ENCODE measurements at places on chromosomes 13 and 19. TPM values are rescaled to one million over a fixed set of nuclear protein-coding genes. Genes with fewer than 3 reads are reported as not detected.

GRCh38 chr19:50790922-50791467 is 780 bp downstream of the ACP4 start:
- DNase-seq, result no peak

- no peak for DNase-seq
Measured at GRCh38 chr13:51731759-51732158, 72.2 kb downstream of the DHRS12 start.

GRCh38 chr19:31378404-31378803 is 29.2 kb upstream of the TSHZ3 start:
- no peak for DNase-seq

DNA sequence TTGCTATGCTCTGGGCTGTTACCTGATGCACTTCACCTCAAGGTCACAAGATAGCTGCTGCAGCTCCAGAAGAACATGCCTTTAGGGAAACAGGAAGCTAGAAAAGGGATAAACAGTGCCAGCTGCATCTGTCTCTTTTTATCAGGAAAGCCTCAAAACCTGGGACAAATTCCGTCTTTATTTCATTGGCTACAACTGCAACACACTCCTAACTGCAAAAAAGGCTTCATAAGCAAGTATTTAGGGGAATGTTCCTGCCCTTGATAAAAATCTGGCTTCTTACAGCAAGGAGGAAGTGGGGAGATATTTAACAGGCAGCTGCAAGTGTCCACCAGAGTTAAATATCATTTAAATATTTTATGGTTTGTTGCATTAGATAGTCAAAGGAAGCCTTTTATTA is 34.2 kb upstream of the SERTM1 start:
- no peak for DNase-seq

- no peak for DNase-seq
Measured at GRCh38 chr19:55259540-55260210, 858 bp upstream of the PPP6R1 start.

DNA sequence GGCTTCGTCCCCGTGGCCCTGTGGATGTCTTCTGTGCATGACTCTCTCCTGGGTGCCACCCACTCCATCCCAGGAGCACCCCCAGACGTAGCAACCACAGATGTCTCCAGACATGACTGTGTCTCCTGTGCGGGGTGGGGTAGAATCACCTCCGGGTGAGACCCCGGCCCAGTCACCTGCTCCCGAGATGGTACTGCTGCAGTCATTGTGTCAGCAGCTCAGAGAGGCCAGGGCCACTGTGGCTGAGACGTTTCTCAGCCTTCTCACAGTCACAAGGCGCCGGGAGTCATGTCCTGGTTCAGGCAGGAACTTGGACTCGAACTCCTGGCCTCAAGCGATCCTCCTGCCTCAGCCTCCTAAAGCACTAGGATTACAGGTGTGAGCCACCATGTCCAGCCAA is 16.6 kb downstream of the NCLN start:
- no peak for DNase-seq

DNA sequence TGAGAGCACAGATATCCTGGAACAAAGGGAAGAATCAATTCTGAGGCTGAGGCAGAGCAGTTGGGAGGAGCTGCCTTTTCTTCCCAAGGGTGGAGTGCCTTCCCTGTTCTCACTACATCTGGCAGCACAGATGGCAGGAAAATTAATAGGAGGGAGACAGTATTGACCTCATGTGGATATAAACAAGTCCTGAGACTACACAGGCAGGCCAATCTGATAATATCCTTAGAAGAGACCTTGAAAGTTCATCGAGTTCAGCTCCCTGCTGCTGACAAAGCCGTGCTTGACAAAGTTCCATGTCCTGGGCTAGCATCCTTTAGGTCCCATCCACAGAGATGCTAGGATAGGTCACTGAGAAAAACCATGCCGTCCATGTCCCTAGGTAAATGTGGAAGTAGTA is 1451.5 kb downstream of the EFNB2 start:
- no peak for DNase-seq

GRCh38 chr13:24938966-24939365 is 157.0 kb upstream of the PABPC3 start:
- no peak for DNase-seq

DNA sequence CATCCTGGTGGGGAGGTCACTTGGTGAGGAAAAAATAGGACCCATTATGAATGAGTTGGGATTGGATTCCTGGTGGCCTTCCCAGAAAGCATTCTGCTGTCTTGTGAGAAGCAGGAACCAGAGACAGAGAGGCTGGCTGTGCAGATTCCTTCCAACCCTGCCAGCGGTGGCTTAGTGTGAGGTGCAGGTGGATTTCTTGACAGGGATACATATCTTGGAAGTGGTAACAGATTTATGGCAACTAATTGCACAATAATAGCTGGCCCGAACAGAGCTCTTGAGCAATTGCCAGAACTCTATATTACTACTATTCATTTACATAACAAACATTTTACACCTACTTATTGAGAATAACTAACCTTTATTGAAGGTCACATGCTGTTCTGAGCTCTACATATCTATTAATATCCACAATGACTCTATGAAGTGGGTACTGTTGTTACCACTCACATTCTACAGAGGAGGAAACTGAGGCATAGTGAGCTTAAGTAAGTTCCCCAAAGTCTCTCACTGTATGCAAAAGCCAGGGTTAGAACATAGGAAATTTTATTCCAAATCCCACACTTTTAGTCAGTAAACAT is 173.9 kb upstream of the SERP2 start:
- no peak for DNase-seq

DNA sequence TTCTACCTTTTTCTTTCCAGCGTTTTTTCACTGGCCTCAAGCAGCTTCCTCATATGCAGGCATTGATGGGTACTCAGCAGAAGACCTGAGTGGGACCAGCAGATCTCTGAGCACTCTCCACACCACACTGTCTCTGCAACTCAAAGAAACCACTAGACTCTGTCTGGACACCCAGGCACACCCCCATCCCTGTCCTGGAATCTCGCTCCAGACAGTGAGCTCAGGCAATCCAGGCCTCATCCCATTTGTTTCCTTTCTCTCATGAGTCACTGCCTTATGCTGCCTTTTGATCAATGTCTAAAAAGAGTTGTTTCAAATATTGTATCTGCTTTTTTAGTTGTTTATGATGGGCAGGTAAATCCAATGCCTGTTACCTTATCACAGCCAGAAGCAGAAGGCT is 19.7 kb upstream of the POP4 start:
- DNase-seq, result no peak

- no peak for DNase-seq
Measured at GRCh38 chr13:99018418-99019180, 40.7 kb upstream of the DOCK9 start.

GRCh38 chr13:52949044-52949443 is 79.6 kb upstream of the OLFM4 start:
- no peak for DNase-seq

GRCh38 chr19:6215701-6216235 is 64.0 kb downstream of the MLLT1 start:
- no peak for DNase-seq

- DNase-seq, result no peak
Measured at GRCh38 chr13:29453617-29454011, 141.9 kb downstream of the SLC7A1 start.

- no peak for DNase-seq
Measured at GRCh38 chr13:25657157-25657556, 285.4 kb downstream of the ATP8A2 start.

- DNase-seq, result no peak
Measured at GRCh38 chr13:71045101-71045500, 821.9 kb downstream of the DACH1 start.

GRCh38 chr19:3125900-3126524 is 9.8 kb upstream of the GNA15 start:
- DNase-seq, result no peak

DNA sequence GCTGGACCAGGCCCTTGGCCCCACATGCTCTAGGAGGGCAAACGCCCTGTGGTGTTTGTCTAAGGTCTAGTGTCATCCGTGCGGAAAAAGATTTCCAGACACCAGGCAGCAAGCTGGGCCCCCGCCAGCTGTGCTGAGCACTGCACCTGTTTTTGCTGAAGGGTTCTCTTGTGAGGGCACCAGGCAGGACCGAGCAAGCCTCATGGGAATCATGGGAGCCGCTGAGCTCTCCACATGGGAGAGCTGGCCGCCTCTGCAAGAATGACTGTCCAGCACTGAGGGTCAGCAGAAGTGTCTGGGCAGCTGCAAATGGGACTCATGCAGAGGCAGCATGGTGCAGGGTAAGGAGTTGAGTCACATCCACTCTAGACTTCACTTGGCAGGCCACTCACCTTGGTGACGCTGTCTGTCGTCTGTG is 12.0 kb downstream of the B3GNT8 start:
- DNase-seq, result no peak

GRCh38 chr13:38538422-38538821 is 148.5 kb upstream of the FREM2 start:
- DNase-seq, result no peak

DNA sequence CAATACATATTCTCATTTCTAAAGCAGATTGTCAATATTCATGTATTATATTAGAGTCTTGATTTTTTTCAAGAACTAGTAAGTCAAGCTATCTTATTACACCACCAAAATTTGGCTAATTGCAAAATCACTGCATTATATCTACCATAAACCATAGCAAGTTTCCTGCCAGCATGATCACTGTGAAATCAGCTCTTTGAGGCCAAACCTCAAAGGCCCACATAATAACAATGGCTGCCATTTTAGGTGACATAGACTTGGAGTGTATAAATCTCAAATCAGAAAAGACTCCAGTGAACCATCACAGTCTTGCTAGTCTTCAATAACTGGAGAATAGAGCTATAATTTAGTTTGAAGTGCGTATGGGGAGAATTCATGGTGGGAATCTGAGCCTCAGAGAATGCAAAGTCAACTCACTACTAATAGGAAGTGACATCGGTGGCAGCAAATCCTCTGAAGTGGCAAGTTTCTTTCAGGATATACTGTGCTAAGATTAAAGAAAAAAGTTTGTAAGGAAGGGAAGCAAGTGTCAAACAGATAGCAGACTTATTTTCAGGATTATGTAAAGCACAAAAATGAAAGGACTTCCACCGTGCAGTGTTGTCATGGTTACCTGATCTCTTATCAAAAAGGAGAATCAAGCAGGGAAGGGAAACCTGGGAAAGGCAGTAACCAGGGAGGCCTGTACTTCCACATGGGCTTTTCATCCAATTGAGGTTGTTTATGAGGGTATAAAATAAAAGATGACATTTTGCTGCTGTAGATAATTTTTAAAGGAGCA is 117.4 kb upstream of the FNDC3A start:
- no peak for DNase-seq

DNA sequence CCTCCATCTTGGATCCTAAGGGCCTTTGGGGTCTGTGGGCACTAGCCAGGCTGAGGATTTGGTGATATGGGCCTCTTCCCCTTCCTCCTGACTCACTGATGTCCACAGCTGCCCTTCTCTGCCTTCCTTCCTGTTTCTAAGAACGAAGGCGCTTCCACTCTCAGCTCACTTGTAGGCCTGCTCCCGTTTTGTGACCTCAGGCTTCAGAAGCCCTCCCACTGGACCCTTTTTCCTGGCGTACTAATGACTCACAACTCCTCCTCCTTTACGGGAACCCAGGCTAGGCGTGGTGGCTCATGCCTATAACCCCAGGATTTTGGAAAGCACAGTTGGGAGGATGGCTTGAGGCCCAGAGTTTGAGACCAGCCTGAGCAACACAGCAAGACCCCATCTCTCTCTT is 55.6 kb downstream of the TMED1 start:
- DNase-seq, result peak; percentile 84

GRCh38 chr19:5713228-5713627 is 6.7 kb downstream of the LONP1 start:
- no peak for DNase-seq

DNA sequence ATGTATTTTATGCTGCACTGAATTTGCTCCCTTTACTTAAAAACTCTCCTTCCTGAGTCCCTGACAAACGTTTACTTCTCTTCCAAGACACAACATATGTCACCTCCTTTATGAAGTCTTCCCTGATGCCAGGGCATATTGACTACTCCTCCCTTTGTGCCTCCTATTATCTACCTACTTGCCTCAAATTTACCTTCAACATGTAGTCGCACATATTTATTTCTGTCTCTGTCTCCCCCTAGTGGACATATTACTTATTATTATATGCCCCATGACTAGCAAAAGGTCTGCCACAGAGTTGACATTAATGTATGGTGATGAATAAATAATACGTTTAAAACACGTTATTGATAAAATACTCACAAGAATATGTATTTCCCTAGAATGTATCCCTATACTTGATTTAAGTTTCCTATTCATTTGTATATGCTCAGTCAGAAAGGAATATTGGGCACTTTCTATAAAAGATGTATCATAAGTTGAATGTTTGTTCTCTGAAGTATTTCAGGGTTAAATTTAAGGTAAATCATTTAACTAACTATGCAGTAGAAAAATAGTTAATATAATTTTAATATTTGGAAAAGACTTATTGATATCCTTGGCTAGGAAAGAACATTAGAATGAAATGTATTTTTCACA is 250.3 kb upstream of the ATXN8OS start:
- DNase-seq, result peak; percentile 45

DNA sequence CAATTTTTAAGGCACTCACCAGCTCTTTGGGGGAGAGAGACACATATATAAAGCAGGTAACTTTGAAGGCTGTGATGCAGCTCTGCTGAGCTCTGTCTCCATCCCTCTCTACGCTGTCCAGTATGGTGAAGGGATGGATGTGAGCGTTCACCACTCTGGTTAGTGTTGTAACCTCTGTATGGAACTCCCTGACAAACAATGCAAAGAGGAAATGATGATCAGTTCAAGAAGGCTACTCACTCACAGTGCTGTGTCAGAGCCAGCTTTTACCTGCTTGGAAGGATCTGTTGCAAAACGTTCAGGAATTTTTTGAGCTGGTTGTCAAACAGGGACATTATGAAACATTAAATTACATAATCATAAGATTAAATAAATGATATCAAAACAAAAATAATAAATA is 90.8 kb upstream of the SLC10A2 start:
- no peak for DNase-seq

- DNase-seq, result no peak
Measured at GRCh38 chr19:42345191-42345812, 19.9 kb downstream of the MEGF8 start.

DNA sequence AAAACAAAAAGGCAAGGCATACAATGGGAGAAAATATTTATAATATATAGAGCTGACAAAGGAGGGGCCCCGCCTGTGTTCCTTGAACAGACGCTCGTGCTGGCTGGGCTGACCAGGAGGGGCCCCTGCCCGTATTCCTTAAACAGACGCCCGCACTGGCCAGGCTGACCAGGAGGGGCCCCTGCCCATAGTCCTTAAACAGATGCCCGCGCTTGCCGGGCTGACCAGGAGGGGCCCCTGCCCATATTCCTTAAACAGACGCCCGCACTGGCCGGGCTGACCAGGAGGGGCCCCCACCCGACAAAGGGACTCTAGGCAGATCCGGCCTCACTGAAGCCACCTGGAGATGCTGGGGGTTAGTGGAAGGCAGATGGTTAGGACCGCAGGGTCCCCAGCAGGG is 9.3 kb downstream of the ADPRHL1 start:
- DNase-seq, result no peak

The ZNF525 gene
- 2.6 TPM for total RNA-seq

The PPFIA3 gene
- total RNA-seq, result 3.8 TPM

The PSG4 gene
- not detected for total RNA-seq

The MYPOP gene
- total RNA-seq, result 6.0 TPM

The FAM83E gene
- total RNA-seq, result not detected

The CCDC8 gene
- 3.3 TPM for total RNA-seq

The IGFL4 gene
- not detected for total RNA-seq

The RBM42 gene
- 98.4 TPM for total RNA-seq

The COX7A1 gene
- 4.8 TPM for total RNA-seq

The RNF225 gene
- 0.68 TPM for total RNA-seq

The LRRC25 gene
- total RNA-seq, result not detected

The SYT3 gene
- total RNA-seq, result 0.53 TPM

Measured in glomerular endothelial cell (primary cell).